ENCODE measurements at places on chromosomes 16 and 17. TPM values are rescaled to one million over a fixed set of nuclear protein-coding genes. Genes with fewer than 3 reads are reported as not detected.
A peak's percentile ranks its signal among the peaks of the same experiment; 100 is the strongest.

Gene KIF19
- total RNA-seq, result not detected

Gene BCL6B
- 0.12 TPM for total RNA-seq

Gene ORAI3
- total RNA-seq, result 5.7 TPM

Gene MYH11
- total RNA-seq, result not detected

Gene KRT20
- total RNA-seq, result 0.18 TPM

Gene C17orf75
- 17.5 TPM for total RNA-seq

Gene CCL4
- total RNA-seq, result not detected

Gene PPM1E
- not detected for total RNA-seq

DNA sequence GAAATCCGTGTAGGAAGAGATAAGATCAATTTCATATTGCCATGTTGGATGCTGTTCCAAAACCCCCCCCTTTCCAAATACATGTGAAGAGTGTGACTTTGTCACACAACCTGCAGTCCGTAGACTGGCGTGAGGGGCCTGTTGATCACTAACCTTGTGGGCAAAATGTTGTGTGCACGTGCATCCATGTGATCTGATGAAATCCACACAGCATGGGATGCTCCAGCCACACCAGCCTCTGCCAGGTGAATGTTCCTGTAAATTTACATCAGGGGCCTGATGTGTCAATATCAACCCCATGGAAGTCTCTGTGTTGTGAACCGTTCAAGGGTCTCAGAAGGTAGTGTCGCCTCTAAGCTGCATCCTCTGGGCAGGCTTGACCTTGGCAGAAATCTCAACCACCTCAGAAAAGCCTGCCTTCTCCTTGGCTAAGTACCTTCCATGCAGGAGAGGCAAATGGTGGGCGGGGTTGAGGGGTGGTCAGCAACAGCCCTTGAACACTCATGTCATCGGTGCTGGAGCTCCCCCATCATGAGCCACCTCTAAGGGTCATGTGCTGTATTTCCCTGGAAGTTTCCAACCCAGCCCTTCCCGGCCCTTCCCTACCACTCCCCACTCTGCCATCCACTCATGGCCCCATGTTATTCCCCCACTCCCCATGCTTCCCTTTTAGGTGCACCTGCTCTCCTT is 78.2 kb upstream of the DNAH17 start:
- H3K4me3 ChIP-seq, result no peak overlapping the region
- no peaks in the 10 kb centered on the region for H3K36me3 ChIP-seq
- no peak overlapping the region for H3K27ac ChIP-seq
- H3K4me1 ChIP-seq, result no peaks in the 10 kb centered on the region

GRCh38 chr17:76584427-76585032 is 1.1 kb downstream of the ST6GALNAC2 start:
- H3K4me3 ChIP-seq, result peak overlapping the region; percentile 80
- H3K27ac ChIP-seq, result no peak overlapping the region
- no peaks in the 10 kb centered on the region for H3K36me3 ChIP-seq

DNA sequence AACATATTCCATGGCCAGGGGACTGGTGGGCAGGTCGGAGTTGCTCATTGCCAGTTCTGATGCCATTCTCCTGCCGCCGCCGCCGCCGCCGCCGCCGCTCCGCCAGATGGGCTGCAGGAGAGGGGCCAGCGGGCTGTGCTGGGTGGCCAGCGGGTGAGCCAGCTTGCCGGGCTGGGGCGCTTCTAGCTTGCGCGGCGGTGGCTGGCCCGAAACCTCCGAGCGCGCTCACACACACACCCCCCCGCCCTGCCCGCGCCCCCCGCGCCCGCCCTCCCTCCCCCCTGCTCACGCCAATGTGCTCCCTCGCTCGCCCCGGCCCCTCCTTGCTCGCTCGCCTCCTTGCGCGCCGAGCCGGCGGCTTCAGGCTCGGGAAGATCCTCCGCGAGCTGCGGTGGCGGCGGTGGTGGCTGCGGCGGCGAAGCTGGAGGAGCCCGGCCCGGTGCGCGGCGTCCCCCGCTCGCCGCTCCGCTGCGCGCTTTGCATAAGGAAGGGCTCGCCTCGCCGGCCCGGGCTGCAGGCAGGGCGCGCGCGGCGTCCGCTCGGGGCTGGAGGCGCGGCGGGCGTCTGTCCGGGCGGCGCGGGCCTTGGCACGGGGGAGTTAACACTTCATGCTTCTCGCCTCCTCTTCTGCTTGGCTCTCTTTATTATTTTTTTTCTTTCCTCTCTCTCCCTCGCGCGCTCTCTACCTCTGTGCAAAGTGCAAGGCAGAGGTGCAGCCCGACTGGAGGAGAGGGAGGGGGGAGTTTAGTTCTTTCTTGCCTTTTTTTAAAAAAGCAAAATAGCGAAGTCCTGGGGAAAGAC is 500 bp downstream of the MAF start:
- H3K36me3 ChIP-seq, result no peaks in the 10 kb centered on the region
- H3K4me3 ChIP-seq, result peak overlapping the region; percentile 37
- no peaks in the 10 kb centered on the region for H3K4me1 ChIP-seq
- peaks cover 65% of the 10 kb centered on the region for H3K27me3 ChIP-seq
- H3K27ac ChIP-seq, result no peak overlapping the region

DNA sequence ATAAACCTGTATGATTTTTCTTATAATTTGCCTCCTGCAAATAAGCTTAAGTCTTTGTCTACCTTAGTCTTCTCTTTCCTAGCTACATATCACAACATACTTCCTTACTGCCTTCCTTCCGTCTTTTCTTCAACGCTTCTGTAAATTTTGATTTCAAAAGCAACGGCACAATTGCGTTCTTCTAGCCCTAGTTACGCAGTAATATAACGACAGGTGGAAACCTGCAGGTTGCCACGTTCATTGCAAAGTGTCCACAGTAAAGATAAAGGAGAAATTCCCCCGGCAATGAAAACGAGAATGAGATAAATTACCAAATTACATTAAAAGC is 546 bp upstream of the PSMD7 start:
- H3K36me3 ChIP-seq, result peaks cover 29% of the 10 kb centered on the region
- peak overlapping the region; percentile 88 for H3K27ac ChIP-seq

- H3K27ac ChIP-seq, result no peak overlapping the region
- H3K27me3 ChIP-seq, result no peaks in the 10 kb centered on the region
- H3K4me3 ChIP-seq, result no peak overlapping the region
- H3K36me3 ChIP-seq, result no peaks in the 10 kb centered on the region
- DNase-seq, result no peak
- H3K4me1 ChIP-seq, result peaks cover 11% of the 10 kb centered on the region
These were observed 724.9 kb upstream of the SOX9 start for GRCh38 chr17:71395901-71396300.

- H3K4me1 ChIP-seq, result no peaks in the 10 kb centered on the region
- H3K36me3 ChIP-seq, result no peaks in the 10 kb centered on the region
- no peak for DNase-seq
- no peak overlapping the region for H3K27ac ChIP-seq
- H3K4me3 ChIP-seq, result no peak overlapping the region
- no peaks in the 10 kb centered on the region for H3K27me3 ChIP-seq
These were observed 103.0 kb downstream of the CYLD start for GRCh38 chr16:50844840-50845239.

DNA sequence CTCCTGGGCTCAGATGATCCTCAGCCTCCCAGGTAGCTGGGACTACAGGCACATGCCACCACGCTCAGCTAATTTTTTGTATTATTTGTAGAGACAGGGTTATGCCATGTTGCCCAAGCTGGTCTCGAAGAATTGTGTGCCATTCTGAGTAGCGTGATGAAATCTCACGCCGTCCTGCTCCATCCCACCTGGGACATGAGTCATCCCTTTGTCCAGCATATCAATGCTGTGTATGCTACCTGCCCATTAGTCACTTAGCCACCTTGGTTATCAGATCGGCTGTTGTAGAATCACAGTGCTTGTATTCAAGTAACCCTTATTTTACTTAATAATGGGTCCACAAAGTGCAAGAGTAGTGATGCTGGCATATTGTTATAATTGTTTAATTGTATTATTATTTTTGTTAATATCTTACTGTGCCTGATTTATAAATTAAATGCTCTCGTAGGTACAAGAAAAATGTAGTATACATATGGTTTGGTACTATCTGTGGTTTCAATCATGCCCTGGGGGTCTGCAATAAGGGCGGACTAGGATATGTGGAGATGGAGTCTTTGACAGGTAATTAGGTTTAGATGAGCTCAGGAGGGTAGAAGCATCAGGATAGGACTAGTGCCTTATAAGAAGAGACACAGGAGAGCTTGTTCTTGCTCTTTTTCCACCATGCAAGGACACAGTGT is 26.6 kb upstream of the SLC13A2 start:
- peaks cover 7% of the 10 kb centered on the region for H3K27me3 ChIP-seq
- no peak overlapping the region for H3K4me3 ChIP-seq
- H3K36me3 ChIP-seq, result no peaks in the 10 kb centered on the region
- DNase-seq, result peak; percentile 45
- no peak overlapping the region for H3K27ac ChIP-seq
- H3K4me1 ChIP-seq, result no peaks in the 10 kb centered on the region

GRCh38 chr16:13708347-13709120 is 211.4 kb upstream of the ERCC4 start:
- DNase-seq, result no peak
- no peaks in the 10 kb centered on the region for H3K4me1 ChIP-seq
- H3K27me3 ChIP-seq, result no peaks in the 10 kb centered on the region
- H3K36me3 ChIP-seq, result no peaks in the 10 kb centered on the region
- no peak overlapping the region for H3K27ac ChIP-seq

DNA sequence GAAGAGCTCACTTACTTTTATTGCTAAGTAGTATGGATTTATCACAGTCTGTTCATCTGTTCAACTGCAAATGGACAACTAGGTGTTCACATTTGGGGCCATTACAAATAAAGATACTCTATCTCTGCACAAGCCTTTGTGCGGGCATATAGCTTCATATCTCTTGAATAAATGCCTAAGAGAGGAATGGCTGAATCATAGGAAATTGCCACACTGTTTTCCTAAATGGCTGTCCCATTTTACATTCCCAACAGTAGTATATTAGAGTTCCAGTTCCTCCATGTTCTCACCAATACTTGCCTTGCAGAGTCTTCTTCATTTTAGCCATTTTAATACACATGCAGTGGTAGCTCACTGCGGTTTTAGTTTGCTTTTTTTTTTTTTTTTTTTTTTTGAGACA is 20.5 kb downstream of the NSMCE1 start:
- no peak for DNase-seq
- no peak overlapping the region for H3K4me3 ChIP-seq
- H3K27me3 ChIP-seq, result no peaks in the 10 kb centered on the region

- no peaks in the 10 kb centered on the region for H3K27me3 ChIP-seq
- no peak overlapping the region for H3K4me3 ChIP-seq
- H3K4me1 ChIP-seq, result peaks cover 11% of the 10 kb centered on the region
- H3K36me3 ChIP-seq, result no peaks in the 10 kb centered on the region
- peak; percentile 54 for DNase-seq
These were observed 18.1 kb downstream of the KCNJ2 start for GRCh38 chr17:70187383-70187782.

DNA sequence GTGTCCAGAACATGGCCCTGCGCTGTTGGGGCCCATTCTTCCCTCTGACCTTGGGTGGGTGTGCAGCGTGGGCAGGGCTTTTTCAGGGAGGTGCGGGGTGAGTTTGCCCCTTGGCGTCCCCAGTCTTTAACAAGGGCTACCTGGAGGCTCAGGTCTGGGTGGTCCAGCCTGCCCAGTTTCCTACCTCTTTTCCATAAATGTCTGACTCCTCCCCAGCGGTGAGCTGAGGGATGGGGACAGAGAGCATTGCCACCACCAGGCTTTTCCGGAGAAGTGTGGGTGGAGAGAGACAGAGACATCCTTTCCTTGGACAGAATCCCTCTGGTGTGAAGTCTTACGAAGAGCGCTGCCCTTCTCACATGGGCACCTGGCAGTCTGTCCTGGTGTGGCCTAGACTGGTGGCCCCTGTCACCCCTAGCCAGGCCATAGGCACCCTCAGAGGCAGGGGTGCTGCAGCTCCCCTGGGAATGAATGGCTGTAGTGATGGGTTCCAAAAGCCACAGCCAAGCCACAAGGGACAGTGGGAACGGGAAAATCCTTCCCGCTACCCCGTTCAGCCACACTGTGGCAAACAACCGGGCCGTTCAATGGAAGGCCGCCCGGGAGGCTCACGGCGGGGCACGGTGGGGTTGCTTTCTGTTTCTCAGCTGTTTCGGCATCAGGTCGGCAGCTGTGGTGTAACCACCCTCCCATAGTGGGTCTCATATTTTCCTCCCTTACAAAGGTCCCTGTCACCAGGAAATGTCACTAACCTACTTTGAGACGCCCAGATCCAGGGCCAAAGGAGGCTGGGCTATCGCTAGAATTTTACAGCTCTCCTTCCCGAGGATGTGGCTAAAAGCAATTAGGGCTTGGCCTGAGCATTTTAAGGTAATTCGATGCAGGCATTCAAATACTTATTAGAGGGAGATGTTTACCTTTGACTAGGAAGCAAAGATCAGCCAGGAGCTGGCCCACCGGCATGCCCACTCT is 61.9 kb upstream of the GSE1 start:
- no peaks in the 10 kb centered on the region for H3K36me3 ChIP-seq
- H3K4me3 ChIP-seq, result no peak overlapping the region
- no peaks in the 10 kb centered on the region for H3K27me3 ChIP-seq
